ENCODE measurements at places on chromosomes 2 and 18.

GRCh38 chr2:175709248-175709647 lies 292.8 kb downstream of the LNPK start:
- peak; percentile 14 for DNase-seq

DNA sequence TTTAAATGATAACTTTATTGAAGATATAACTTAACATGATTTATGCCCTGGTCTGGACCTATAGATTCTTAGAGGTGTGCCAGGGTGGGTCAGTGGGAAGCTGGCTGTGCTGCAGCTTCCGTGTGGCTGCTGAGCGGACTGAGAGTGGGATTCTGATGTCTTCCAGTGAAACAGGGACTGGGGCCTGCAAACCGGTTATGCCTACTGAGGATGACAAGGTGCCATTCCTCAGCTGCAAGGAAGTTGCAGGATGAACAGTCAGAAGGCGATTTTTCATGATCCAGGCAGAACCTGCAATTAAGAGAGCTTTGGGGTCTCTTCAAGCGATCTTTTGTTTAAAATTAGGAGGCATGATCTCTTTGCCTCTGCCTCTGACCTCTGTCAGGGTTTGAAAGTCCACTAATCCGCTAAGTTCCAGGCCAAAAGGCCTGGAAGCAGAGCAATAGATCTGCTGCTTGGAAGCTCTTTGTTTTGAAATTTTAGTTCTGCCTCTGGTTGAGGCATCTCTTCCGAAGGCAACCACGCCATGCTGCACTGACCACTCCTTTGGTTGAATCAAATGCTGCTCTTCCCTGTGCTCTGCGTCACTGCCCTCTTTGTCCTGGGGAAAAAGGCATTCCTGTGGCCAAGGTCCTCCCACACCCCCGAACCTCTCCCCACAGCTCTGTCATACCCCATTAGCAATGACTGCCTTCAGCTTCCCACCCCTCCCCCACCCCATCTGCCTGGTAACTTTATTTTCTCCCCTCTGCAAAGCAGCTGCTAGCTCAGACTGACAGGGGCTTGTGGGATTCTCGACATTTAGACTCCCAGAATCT lies 2.0 kb downstream of the TMEM169 start:
- peak; percentile 9 for DNase-seq

DNA sequence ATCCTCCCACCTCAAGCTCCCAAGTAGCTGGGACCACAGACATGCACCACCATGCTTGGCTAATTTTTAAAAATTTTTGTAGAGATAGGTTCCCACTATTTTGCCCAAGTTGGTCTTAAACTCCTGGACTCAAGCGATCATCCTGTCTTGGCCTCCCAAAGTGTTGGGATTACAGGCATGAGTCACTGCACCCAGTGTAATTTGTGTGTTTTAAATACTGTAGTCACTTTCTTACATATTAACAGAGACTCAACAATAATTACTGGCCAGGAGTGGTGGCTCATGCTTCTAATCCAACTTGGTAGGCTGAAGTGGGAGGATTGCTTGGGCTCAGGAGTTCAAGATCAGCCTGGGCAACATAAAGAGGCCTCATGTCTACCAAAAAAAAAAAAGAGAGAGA lies 293.0 kb downstream of the RDH14 start:
- no peak for DNase-seq

GRCh38 chr2:109529532-109530449 lies 84.0 kb downstream of the SEPTIN10 start:
- DNase-seq = no peak

- DNase-seq = no peak
These were observed 11.1 kb upstream of the DCTN1 start for GRCh38 chr2:74391209-74391579.

DNA sequence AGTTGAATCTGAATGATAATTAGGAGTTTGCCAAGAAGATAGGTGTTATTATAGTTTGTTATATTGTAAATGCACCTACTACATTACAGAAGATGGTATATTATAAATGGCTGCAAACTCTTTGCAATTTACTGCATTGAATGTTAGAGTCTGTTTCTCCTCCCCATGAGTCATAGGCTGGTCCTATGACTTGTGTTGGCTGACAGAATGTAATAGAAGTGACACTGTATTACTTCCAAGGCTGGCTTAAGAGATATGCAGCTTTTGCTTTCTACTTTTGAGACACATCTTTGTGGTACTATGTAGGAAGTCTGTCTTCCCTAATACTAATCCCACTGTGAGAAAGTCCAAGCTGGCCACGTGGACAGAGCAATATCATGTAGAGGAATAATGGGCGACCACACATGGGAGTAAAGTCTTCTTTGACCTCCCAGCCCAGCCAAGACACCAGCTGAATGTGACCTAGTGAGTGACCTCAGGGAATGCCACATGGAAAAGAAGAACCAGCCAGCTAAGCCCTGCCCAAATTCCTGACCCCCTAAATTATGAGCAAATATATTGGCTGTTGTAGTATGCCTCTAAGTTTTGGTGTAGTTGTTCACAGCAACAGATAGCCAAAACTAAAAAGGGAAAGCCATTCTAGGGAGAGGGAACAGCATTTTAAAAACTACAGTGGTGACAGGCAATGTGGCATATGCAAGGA lies 6.8 kb upstream of the DDX1 start:
- peak; percentile 51 for DNase-seq

DNA sequence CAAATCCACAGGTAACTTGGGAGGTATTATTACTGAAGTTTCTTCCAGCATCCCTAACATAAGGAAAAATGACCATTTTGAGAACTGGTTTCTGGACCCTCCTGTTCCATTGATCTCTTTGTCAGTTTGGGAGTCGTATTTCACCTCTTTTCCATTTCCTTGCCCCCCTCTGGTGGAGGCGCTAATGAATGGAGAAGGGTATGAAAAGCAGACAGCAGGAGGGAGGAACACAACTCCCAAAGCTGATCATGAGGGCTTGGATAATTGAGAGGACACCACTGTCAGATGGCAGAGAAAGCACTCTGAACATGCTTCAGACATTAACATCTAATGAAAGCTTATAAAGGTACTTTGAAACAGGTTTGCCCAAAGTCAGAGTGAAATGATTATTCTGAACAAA lies 56.6 kb upstream of the TLK1 start:
- DNase-seq = no peak

DNA sequence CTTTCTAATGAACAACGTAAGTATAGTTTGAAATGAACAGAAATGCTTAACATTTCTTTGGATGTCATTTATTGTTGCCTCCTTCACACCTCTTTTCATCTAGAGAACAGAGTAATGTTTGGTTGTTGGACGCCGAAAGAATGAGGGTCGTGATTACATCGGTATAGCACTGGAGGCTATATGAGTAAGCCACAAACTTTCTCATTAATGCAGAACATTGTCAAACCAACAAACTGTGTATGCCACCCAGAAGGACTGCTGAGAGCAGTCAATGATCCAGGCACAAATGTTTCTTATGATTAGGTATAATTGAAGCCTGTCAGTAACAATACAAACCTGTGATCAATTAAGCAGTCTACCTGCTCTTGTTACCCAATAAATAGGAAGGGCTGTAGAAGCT lies 1494.7 kb upstream of the NXPH2 start:
- no peak for DNase-seq

DNA sequence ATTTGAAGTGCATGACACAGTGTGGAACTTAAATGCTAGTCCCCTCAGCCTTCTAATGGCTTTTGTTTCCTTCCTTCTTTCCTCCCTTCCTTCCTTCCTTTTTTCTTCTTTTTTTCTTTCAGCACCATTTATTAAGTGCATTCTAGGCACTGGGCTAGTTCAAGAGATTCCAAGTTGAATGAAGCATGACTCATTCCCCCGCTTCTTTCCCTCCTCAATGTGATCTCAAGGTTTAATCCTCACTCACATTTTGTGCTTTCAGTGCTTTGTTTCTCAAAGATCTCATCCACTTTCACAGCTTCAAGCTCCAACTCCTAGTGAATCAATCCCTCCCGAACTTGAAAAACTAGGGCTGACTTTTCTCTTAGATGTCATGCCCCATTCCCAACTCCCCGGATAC lies 90.1 kb downstream of the LBH start:
- DNase-seq = peak; percentile 59

DNA sequence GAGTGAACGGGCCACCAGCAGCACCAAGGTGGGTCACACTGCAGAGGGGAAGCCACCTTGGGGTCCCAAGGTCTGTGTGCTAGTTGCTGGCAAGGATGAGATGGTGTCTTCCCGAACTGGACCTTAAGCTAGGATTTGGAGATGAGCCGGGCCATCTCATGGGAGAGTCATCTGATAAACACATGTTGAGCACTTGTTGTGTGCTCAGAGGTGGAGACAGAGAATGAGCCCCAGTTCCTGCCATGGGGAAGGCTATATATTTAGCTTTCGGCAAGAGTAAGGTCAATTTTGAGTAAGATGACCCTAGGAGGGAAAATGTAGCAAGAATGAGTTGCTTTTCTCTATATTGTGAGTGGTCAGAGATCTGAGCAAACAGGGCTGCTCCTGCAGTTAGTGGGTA lies 41.4 kb upstream of the RPL31 start:
- no peak for DNase-seq

DNA sequence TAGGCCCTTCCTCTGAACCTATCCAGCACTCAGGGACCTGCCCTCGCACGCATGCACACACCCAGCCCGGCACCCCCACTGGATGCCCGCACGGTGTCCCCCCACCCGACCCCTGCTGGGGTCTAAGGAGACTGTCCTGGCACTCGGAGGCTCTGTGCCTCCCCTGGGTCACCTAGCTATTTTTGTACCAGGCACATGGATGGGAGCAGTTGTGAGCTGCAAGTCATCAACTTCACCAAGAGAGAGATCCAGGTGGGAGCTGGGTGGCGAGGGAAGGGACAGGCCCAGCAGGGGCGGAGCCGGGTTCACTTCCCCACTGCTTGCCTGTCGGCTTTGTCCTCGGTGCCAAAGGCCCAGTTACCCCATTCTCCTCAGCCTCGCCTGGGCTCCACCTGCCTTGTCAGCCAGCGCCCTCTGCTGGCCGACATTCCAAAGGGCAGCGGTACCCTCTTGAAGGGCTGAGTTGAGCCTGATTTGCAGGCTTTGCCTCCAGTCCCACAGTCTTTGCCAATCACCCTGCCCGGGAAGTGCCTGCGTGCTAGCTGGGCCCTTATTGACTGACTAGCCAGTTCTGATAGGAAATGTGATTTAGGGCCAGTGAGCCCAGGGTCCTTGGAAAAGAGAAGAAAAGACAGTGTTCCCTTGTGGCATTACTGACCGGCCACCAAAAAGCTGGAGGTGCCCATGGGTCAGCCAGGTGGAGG lies 5.8 kb downstream of the NT5DC4 start:
- DNase-seq = peak; percentile 92

Data from A172 (cell line).